ENCODE measurements at places on chromosomes 2 and 18. TPM values are rescaled to one million over a fixed set of nuclear protein-coding genes. Genes with fewer than 3 reads are reported as not detected.

LONRF2 gene
- 3.2 TPM for total RNA-seq

PFN4 gene
- 1.6 TPM for total RNA-seq

PLB1 gene
- 0.06 TPM for total RNA-seq

CCDC74B gene
- total RNA-seq, result 5.5 TPM

PARD3B gene
- 5.8 TPM for total RNA-seq

DNA sequence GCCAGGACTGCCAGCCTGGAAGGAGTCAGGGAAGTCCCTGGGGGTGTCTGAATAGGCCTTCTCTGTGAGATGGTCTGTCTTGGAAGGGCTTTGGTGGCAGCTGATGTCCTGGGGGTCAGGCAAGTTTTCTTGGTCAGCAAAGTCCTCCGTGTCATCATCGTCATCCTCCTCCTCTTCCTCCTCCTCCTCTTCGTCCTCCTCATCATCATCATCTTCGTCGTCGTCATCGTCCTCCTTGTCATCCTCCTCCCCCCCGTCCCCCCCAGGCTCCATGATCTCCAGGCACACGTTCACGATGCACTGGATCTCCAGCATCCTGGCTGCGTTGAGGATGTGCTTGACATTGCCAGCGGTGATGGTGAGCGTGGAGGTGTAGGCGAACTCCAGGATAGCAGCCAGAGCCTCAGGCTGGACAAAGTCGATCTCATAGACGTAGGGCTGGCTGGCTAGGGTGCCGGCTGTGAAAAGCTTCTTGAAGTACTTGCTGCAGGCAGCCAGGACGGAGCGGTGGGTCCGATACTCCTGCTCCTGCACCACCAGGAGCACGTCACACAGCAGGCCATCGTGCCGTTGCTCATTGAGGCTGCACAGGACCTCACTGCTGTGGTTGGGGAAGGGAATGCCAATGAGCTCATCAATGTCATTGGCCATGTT lies 110.1 kb upstream of the SMAD2 start:
- DNase-seq, result no peak

- no peak for DNase-seq
Measured at GRCh38 chr2:200272320-200272719, 34.2 kb upstream of the SPATS2L start.

GRCh38 chr2:84865181-84865783 lies 15.6 kb downstream of the TRABD2A start:
- peak; percentile 32 for DNase-seq

Data from NCI-H460 (cell line).